ENCODE measurements at places on chromosomes 2 and 18.

DNA sequence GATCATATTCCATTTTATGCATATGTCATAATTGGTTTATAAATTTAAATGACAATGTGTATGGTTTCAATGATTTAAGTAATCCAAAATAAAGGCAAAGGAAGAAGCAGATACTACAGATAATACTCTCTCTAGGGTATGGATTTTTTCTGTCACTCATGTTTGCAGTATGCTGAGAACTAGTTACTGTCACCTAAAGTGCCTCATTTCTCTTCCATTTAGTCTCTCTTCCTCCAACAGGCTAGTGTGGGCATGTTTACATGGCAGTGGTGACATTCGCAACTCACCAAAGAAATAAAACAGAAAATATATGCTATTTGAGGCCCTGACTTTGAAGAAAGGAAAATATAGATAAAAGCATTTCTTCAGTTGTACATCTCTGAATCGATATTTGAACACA, 1460.4 kb upstream of the ZEB2 start:
- no peak for DNase-seq

- DNase-seq: no peak
Measured at GRCh38 chr2:13000664-13001363, 284.1 kb downstream of the TRIB2 start.

DNA sequence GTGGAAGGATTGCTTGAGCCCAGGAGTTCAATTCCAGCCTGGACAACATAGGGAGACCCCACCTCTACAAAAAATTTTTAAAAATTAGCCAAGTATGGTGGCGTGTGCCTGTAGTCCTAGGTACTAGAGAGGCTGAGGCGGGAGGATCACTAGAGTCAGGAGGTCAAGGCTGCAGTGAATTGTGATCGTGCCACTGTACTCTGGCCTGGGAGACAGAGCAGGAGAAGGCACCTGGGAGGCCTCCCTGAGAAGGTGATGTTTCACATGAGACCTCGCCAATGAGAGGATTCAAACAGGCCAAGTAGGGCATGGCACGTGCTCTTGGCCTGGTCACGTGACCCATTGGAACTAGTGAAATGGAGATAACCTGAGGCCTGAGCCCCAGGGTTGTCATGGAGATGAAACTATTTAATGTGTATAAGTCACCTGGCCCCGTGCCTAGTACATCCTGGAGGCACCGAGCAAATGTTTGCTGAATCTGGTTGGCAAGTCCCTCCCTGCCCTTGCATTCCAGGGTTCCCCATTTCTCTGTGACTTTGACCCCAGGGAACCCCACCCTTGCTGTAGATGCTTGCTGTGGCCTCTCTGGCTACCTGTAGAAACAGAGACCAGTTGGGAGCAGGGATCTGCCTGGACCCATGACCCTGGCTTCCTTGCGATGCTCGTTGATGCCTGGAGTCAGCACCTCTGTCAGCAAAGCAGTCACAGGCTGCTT, 26.1 kb upstream of the ROCK2 start:
- no peak for DNase-seq

- no peak for DNase-seq
Measured at GRCh38 chr2:155633887-155634570, 698.5 kb downstream of the NR4A2 start.

- DNase-seq: no peak
Measured at GRCh38 chr2:42663828-42664227, 95.4 kb downstream of the MTA3 start.

- DNase-seq: no peak
Measured at GRCh38 chr2:172551271-172551670, 4.6 kb upstream of the PDK1 start.

DNA sequence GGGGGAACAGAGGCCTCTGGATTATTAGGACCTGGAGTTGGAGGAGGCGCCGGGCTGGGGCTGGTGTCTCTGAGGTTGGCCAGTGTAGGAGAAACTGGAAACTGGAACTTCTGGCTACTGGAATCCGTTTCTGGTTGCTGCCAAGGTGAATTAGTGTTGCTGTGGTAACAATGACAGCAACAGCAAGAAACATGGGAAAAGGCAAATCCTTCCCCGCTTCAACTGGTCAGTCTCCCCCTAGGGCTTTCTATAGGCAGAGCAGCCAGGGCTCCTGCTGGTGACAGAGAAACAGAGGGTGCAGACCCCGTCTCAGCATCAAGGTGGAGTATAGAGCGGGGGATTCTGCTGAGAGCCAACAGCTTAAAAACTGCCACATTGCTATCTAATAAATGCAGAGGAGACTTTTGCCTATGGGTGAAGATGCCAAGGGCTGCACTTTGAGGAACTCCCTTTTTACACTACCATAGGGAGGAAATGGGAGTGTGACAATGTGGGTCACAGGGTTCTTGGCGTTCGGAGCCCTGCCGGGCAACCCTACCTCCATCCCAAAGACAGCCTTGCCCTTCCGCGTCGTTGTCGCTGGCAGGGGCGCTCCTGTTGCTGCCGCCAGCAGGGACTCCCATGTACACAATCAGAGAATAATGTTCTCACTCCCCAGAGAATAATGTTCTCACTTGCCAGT, 81.4 kb upstream of the CABLES1 start:
- peak; percentile 67 for DNase-seq

DNA sequence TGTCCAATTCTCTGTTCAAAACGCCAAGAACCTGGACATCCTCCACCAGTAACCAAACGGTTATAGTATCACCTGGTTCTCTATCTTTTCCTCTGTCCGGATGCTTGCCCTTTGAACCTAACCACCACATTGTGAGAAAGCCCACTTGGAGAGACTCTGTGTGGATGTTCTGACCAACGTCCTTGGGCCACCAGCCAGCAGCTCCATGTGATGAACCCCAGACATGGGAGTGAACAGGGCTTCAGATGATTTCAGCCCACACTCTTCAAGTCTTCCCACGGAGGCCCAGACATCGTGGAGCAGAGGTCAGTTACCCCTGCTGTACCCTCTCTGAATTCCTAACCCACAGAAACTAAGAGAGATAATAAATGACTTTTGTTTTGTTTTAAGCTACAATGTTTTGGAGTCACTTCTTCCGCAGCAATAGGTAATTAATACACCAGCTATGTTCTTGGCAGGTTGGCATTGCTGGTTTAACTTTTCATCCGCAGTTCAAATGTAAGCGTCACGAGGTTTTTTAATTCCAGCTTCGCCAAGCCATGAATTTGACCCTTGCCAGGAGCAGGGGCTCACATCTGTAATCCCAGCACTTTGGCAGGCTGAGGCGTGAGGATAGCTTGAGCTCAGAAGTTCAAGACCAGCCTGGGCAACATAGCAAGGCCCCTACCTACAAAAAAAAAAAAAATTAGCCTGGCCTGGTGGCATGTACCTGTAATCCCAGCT, 36.1 kb upstream of the ZNF532 start:
- no peak for DNase-seq

DNA sequence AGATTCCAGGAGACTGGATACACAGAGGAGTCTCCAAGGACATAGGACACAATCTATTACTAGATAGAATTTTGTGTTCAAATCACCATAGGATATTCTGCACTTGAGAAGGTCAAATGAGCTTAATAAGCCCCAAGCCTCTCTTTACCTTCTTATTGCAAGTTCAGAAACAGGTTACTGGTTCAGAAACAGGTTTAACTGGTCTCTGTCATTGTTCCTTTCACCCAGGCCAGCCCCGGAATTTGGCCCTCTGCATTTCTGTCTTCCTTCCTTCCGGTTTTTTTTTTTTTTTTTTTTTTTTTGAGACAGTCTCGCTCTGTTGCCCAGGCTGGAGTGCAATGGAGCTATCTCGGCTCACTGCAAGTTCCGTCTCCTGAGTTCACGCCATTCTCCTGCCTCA, 700.2 kb downstream of the EPHA4 start:
- DNase-seq: no peak

DNA sequence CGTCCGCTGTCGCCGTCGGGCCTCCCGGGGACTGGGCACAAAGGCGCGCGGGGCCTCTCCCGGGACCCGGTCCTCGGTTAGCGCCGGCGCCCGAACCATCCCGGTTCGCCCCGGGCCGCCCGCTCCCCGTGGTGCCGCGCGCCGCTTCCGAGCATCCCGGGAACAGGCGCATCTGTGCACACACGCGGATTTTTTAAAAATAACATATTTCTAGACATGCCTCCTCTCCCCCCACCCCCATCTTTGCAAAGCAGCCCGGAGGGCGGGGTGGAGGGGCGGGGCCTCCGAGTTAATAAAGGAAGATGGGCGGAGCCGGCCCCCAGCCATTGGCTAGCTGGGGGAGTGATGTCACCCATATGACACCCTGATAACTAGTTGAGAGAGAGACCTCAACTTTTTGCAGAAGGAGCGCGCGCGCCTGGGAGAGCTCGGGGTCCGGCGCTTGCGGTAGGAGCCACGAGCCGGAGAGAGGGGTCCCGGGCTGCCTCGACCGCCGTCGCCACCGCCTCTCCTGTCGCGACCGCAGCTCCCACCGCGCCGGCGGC, at the start of gene SOX11:
TSS of gene SOX11 (plus strand) at position 400 of the 545 bp plus-strand sequence. CDS start 338 bp downstream, outside the sequence.
- DNase-seq: no peak

- DNase-seq: no peak
Measured at GRCh38 chr18:10965119-10965518, 184.2 kb downstream of the PIEZO2 start.

DNA sequence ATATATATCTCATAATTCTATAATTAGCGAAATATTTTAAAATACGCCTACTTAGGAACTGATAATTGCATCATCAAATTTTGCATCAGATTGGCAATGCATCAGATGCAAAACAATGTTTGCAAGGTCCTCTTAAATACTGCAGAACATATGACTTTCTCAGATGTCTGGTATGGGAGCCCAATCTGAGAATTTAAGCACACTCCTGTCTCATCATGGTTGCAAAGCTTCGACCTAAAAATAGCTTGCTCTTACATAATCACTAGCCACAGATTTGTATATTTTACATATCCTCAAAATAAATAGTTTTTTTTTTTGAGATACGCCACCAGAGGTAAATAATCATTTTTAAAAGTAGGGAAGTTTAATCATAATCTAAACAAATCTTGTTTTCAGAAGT, 123.2 kb downstream of the CABYR start:
- no peak for DNase-seq

DNA sequence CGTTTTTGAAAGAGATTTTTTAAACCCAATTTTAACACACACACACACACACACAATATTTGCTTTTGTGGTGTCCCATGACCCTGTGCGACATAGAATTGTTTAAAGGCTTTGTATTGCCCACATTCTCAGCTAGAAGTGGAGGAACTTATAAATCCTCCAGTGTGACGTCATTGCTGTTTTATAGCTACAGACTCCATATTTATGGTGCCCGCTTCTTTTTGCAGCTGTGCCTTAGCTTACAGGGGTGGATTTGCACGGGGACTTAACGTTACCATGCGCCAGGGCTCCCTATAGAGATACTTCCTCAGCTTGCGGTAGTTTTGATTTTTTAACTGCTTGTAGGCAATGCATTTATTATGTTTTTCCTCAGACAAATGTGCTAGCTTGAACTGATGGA, 101.9 kb upstream of the SMIM21 start:
- DNase-seq: no peak

GRCh38 chr2:217978536-217979150, 24.2 kb downstream of the TNS1 start:
- no peak for DNase-seq

GRCh38 chr2:26735883-26736588, 28.0 kb upstream of the SLC35F6 start:
- DNase-seq: no peak

GRCh38 chr2:231367178-231367577, 28.3 kb upstream of the B3GNT7 start:
- no peak for DNase-seq

DNA sequence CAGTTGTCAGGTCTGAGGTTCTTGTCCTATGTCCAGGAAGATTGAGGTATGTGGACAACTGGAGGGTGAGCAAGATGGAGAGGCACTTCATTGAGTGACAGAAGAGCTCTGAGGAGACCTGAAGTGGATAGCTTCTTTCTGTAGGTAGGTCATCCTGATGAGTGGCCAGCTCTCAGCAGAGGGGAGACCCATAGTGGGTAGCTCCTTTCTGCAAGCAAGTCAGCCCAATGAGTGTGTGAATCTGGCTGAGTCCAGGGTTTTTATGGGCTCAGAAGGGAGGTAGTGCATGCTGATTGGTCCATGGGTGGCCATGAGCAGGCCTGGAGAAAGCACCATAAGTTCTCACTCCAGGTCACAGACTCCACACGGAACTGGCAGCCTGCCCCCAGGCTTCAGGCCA, 92.6 kb upstream of the GALNT5 start:
- no peak for DNase-seq

DNA sequence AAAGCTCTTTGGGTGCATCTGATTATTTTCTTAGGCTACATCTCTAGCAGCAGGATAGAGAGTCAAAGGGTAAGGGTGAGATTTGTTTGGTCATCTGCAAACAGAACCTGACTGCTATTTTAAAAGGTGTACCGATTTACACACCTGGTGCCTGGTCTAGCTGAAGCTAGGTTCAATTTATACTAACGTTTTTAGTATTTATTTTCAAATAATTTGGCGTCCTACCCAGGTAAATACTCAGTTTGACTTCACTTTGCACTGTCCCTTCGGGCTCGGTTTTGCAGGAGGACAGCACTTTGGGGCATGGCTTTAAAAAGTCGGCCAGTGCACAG, 683 bp downstream of the PTRHD1 start:
- no peak for DNase-seq

GRCh38 chr2:134137182-134137611, 116.7 kb upstream of the MGAT5 start:
- DNase-seq: no peak

- no peak for DNase-seq
Measured at GRCh38 chr2:61906186-61906470, 654 bp downstream of the COMMD1 start.

GRCh38 chr2:108220942-108221541, 18.7 kb upstream of the SULT1C3 start:
- no peak for DNase-seq

DNA sequence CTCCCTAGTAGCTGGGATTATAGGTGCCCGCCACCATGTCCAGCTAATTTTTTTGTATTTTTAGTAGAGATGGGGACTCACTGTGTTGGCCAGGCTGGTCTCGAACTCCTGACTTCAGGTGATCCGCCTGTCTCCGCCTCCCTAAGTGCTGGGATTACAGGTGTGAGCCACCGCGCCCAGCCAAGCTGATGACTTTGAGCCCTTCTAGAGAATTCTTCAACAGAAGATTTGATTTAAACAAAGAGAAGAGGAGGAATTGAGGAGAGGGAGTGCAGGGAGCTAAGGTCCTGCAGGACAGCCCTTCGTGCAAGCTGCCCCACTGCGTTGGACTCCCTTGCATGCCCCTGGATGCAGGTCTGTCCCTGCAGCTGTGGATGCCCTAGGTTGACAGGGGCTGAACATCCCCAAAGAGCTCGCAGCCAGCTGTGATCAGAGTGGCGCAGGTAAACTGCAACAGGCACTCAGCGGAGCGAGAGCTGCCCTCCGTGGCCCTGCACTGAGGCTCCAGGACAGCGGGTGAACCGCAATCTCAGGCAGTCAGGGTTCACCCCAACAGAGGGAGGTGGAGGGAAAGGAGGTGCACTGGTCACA, 13.7 kb downstream of the ADRA2B start:
- no peak for DNase-seq

Data from HEK293T (cell line).